ENCODE measurements at places on chromosomes 12 and 14.
A peak's percentile ranks its signal among the peaks of the same experiment; 100 is the strongest.

DNA sequence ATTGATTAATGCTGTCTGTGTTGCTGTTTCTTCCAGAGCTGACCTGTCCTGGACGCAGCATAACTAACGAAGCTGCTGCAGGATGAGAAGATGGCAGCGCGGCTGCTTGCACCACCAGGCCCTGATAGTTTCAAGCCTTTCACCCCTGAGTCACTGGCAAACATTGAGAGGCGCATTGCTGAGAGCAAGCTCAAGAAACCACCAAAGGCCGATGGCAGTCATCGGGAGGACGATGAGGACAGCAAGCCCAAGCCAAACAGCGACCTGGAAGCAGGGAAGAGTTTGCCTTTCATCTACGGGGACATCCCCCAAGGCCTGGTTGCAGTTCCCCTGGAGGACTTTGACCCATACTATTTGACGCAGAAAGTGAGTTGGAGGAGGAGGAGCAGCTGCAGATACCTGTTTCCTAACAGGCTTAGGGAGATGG, 71.7 kb downstream of the SCN8A start:
- DNase-seq, result no peak

- no peak for DNase-seq
Observed at GRCh38 chr14:63759456-63759855, 31.6 kb upstream of the SGPP1 start.

- DNase-seq, result no peak
Observed at GRCh38 chr14:64502887-64503433, 678 bp downstream of the ZBTB25 start.

GRCh38 chr14:106547735-106548434, 1021.5 kb downstream of the TMEM121 start:
- DNase-seq, result no peak

- no peak for DNase-seq
Observed at GRCh38 chr14:94570440-94570839, 9.2 kb downstream of the SERPINA4 start.

DNA sequence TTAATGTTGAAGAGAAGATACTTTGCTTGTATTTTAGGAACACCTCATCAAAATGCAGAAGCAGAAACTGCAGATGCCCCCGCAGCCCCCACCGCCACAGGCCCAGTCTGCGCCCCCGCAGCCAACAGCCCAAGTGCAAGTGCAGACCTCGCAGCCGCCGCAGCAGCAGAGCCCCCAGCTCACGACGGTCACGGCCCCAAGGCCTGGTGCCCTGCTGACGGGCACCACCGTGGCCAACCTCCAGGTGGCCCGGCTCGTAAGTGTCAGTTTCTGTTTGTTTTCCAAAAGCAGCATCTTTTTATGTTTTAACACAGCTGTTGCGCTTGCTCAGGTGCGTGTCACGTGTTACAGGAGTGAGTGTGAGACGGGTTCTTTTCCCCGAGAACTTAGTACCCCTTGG, 79.5 kb downstream of the DDX51 start:
- no peak for DNase-seq

GRCh38 chr14:104600141-104600643, 4.4 kb downstream of the TMEM179 start:
- peak; percentile 67 for DNase-seq

DNA sequence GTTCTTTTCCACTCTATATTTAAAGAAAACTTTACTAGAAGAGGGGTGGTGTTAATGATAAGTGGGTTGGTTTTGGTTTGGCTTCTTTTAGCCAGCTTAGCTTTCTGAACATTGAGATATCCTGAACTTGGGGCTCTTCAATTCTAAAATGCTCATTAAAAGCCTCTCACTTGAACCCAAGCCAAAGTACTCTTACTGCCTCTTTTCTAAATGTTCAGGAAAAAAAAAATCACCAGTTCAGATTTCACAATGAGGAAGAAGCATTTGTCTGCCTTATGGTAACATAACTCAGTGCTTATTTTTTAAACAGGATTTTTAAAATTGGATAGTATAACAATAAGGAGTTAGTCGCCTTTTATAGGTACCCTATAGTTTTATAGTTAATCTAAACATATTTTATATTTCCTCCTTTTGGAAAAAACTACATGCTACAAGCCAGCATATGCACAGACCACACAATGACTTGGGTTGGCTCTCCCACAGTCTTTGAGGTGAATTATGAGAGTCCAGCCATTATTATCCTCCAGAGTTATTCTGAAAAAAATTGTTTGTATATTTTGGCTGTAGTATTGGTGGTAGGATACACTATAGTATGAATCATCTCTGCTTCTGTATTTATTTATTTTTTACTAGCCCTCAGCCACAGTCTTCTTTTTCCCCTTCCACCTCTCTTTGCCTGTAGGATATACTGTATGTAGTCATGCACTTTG, 195.5 kb upstream of the TMPO start:
- DNase-seq, result no peak

DNA sequence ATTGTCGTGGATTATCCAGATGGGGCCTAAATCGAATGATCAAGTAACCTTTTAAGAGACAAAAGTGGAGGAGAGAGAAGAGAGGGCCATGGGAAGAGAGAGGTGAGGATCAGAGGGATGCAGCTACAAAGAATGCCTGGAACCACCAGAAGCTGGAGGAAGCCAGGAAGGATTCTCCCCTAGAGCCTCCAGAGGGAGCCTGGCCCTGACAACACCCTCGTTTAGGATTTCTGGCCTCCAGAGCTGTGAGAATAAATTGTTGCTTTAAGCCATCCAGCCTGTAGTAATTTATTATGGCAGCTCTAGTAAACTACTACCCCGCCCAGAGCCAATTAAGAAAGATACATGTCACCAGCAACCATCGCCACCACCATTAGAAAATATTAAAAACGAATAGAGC, 46.2 kb upstream of the GSC start:
- DNase-seq, result no peak

DNA sequence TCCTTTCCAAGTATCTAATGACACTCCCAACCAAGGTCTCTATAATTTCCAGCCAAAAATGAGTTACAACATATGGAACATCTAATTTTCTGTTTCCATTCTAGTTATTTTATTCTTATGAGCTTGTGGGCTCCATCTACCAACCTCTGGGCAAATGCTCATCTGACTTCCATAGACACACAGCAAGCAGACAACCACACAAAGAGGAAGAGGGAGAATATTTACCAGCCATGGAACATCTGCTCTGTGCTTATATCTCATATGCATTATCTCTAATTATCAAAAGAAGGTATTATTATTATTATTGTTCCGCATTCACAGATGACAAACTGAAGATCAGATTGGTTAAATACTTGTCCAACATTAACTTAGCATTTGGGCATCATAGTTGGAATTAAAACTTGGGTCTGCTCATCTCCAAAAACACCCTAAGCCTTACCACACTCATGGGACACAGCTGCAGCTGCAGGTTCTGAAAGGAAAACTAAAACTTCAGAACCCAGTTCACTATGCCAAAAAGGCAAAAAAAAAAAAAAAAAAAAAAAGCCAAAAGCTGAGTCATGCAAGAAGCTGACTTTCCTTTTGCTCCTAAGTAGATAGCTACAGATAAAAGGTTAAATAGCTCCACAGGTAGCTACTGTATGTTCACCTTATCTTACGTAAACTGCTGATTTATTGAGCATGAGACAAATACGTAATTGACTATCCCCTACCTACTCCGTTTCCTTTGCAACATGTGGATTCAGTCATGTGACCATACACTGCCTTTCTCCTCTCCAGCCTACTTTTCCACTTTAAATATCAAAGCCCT, 23.6 kb upstream of the TCL1B start:
- no peak for DNase-seq

- DNase-seq, result no peak
Observed at GRCh38 chr12:71756054-71756690, 1.5 kb downstream of the RAB21 start.

DNA sequence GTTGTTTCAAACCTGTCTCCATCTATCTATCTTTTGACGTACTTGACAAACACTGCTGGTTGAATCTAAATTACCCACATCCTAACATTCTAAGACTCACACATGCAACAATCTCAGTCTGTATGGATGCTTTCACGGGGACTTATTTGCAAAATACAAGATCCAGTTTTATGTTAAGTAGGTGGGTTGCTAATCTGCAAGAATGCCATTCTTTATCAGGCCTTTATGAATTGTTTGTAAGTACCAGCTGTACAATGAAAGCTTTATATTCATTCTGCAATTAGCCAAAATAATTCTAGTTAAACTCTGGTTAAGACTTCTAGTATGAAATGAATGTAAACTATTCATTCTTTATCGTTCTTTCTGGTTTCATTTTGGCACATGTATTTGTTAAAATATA, 135.1 kb downstream of the NAV3 start:
- DNase-seq, result no peak

- DNase-seq, result no peak
Observed at GRCh38 chr12:80818878-80819277, 102.2 kb downstream of the MYF5 start.

DNA sequence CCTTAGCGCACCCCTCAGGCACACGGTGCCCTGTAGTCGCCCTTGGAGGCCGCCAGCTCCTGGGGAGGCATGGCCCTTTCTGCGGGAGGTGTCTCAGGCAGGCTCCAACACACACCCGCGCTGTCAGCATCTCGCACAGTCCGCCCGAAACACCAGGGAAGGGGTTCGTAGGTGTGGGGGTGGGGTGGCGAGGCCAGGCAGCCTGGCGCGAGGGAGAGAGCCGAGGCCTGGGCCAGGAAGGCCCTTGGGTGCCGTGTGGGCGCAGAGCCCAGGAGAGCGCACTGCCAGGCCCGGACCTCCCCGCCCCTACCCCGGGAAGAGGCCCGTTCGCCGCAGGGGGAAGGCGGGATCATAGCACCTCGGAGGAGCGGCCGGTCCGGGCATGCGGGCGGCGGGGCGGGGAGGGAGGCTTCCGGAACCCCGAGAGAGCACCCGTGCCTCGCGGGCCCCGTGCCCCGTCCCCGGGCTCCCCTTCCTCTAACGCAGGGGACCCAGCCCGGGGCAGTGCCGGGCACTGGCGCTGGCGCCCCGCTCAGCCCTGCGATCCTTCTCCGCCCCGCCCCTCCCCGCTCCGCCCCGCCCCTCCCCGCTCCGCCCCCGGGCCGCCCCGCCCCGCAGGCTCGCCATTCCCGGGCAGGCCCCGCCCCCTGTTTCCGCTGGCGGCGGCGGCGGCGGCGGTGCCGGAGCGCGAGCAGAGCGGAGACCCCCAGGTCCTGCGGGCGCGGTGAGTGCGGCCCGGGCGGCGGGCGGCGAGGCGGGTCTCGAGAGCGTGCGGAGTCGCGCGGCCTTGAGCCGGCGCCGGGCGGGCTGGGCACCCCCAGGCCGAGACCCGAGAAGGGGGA, at the start of gene TSPAN9:
TSS of gene TSPAN9 (plus strand) at position 650 of the 842 bp plus-strand sequence. CDS start 123,815 bp downstream, outside the sequence.
- DNase-seq, result peak; percentile 39

DNA sequence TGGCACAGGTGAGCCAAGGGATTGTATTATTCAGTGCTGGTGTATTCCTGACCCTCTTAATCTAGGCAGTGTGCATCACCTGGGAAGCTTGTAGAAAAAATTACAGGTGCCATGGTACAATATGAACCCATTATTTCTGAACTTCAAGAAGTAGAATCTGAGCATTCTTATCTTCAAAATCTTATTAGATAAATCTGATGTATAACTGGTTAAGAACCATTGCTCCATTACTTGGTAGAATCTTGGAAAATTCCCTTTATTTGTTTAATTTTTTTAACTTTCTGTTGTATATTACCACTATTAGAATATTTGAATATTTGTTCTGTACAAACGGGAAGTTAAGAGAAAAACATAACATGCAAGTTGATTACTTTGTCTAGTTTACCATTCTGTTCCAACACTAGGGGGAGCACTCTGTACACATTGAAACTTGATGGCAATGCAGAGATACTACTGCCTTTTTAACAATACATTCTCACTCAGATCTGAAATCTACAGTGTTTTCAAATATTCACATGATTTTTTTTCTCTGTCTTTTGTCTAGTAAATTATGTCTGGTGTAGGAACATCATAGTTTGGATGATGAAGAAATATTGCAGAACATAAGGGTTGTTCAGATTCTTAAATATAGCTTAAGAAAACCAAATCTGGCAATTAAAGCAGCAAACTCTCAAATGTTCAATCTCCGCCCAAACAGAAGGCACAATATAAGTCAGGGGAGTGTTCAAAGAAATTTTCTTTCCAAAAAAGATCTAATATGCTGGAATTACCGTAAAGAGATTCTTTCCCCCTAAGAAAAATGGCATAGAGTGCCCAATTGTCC, 196.6 kb downstream of the PCNX1 start:
- no peak for DNase-seq

DNA sequence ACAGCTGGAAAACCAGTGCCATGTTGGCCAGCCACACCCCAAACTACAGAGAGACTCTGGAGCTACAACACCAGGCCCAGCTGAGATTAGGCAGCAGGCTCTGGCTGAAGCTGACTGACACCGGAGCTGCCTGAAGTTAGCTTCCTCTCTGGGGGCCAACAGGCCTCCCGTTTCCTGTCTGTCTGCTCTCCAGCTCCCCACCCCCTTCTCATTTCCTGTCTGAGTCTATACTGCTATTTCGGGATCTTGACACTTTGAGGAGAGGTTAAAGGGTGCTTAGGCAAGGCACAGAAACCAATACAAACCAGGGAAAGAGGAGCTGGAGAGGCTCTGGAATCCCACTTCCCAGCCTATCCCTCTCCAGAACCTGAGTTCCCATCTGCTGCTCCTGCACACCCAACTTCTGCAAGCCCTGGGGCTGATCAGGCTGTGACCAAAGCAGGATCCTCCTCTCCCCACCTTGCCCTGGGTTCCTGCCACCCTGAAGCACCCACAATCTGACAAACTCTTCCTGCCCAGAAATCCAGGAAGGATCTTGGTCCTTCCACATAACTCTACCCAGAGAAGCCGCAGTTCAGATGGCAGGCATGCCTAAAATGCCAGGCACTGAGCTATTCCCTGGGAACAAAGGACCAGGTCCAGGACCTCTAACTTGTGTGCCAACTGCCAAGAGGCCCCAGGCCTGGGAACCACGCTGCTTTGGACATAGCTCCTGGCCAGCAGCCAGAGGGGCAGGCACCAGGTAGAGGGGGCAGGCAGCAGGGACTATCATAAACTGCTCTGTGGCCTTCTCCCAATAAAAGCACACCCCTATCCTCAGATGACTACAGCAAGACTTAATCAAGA, 39.9 kb downstream of the PRPF40B start:
- no peak for DNase-seq

GRCh38 chr14:22412926-22413411, 176.1 kb downstream of the DAD1 start:
- no peak for DNase-seq

DNA sequence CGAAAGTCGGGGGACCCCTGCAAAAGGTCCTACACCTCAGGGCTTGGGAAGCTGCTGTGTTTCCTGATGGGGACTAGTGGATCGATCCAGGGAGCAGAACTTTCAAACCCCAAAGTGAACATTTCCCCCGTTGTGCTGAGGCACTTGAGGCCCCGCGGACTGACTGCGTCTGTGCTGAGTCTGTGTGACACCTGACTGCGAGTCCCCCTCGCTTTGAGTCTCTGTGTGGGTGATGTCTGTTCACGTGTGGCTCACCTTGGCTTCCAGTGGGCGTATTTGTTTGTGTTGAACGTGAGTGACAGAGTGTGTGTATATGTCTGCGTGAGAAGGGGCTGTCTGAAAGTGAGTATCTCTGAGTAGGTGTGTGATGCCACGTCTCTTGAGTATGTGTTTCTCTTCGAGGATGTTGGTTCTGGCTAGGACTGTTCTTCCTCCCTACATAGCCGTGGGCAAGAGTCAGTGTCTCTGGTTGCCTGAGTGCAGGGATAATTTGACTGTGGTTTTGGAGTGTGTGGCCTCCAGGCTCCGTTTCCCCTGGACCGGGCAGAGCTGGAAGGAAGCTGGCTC, 1.3 kb downstream of the TEAD4 start:
- DNase-seq, result no peak

GRCh38 chr12:128810182-128811127, 13.3 kb downstream of the SLC15A4 start:
- DNase-seq, result peak; percentile 67

- no peak for DNase-seq
Observed at GRCh38 chr14:105014631-105015030, 6.3 kb downstream of the CDCA4 start.

GRCh38 chr14:81826081-81826480, 292.4 kb upstream of the SEL1L start:
- DNase-seq, result no peak
